ENCODE measurements at places on chromosomes 3 and 15.

- DNase-seq, result no peak
These were observed 65.2 kb downstream of the RARB start for GRCh38 chr3:25493246-25493645.

GRCh38 chr3:127368186-127369032, 80.6 kb upstream of the PRR20G start:
- no peak for DNase-seq

GRCh38 chr3:135987661-135988060, 22.1 kb downstream of the PPP2R3A start:
- DNase-seq, result no peak

GRCh38 chr3:175585898-175586297, 726.8 kb downstream of the NAALADL2 start:
- DNase-seq, result no peak
